ENCODE measurements at places on chromosomes 5 and 9.

DNA sequence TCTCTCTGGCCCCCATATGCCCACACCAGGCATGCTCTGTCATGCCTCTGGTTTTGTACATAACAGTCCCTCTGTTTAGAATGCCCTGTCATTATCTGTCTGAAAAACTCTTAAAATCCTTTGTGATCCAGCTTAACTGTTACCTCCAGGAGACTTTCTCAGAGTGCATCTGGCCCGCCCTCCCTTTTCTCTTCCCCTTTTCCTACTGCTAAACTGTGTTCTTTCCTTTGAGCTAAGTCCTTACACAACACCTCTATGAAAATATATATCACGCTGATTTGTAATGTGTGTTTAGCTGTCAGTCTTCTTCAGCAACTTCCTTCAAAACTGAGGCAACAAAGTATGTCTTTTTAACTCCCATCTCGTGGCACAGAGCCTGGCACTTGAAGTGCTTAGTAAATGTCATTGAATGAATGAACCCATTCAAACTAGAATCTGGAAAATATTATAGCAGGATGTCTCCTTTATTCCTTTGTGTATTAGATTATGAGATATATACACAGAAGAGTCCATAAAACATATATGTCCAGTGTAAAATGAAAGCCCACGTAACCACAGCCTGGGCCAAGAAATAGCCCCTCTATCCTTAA lies 166.2 kb upstream of the KLF9 start:
- DNase-seq: peak; percentile 32

- DNase-seq: peak; percentile 51
Observed at GRCh38 chr5:52825826-52826225, 38.1 kb downstream of the ITGA1 start.

DNA sequence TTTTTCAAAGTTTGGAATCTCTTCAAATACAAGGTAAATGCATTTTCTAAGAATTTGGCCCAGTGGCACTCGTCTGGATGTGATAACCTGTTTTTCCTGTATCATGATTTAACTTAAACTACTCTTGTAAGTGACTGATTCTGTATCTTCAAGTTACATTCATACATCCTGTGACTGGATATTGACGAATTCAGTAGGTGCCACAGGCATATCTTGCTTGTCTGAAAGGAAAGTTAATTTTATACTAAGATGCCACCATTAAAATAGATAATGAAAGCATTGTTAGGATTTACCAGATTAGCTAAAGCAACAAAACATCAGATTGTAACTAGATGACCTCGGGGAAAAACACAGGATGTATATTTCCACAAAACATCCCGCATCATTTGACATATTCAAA lies 175.3 kb upstream of the ZNF608 start:
- no peak for DNase-seq

DNA sequence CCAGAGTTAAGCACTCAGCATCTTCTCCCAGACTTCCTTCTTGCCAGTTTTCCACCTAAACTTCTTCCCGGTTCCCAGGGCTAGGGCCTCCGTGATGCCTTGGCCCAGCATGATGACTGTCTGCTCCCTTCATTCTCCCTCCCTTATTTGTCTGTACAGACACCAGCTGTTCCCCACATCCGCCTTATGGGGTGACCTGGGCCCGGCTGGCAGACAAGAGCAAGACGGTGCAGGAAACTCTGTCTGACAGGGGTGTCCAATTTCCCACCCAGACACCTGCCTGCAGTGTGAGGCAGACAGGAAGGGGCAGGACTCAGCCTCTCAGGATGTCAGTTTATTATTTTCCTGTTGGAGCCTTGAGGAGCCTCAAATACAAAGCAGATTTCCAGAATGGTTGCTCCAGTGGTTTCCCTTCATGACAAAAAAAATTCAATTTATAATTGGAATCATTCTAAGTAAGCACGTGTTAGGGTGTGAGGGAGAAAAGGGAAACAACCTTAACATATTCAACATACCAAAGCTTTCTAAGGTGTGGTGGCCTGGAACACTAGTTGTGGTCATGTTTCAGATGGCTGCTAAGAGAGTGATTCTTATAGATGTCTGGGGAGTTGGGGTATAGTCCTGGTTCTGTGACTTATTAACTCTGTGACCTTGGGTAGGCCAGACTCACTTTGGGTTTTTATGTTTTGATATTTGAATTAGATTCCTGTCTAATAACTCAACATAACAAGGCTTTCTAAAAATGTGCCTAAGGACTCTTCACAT lies 234.5 kb downstream of the PAPPA start:
- no peak for DNase-seq

- DNase-seq: no peak
Observed at GRCh38 chr5:166625210-166625865, 1666.1 kb upstream of the WWC1 start.

DNA sequence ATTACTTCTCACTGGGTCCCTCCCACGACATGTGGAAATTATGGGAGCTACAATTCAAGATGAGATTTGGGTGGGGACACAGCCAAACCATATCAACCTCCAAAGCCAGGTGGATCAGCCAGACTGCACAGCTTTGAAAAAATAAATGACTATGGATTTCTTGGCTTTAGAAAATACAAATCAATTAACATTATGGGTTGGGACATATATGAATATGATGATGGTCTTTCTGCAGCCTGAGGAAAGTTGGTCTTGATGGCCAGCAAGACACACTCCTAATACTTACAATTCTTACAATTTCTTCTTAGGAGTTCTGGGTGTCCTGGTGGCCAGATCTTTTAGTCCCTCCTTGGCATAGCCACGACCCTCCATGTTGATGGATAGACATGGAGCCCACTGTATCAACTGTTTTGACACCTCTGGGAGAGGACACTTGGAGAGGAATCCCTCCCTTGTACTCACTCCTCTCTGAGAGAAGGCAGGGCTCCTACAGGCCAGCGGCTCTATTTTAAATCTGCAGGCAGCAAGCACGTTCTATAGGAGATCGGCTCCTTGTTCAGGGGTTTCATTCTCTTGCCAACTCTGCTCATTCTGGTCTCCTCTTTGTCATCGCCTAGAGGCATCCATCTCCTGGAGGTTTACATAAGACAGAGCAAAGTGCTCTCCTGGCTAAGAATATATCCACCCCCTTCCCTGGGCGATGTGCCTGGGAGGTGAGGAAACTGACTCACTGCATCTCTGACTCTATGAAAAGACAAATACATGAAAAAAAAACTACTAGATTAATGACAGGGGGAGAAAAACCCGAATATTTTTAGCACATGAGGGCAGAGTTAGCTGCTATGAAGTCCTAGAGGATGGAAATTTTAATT lies 145.9 kb downstream of the CARTPT start:
- no peak for DNase-seq

GRCh38 chr5:83900306-83900705 lies 179.7 kb upstream of the HAPLN1 start:
- no peak for DNase-seq

- no peak for DNase-seq
Observed at GRCh38 chr5:174606646-174607045, 117.7 kb upstream of the MSX2 start.

- DNase-seq: no peak
Observed at GRCh38 chr5:4065472-4066320, 470.1 kb downstream of the IRX1 start.

DNA sequence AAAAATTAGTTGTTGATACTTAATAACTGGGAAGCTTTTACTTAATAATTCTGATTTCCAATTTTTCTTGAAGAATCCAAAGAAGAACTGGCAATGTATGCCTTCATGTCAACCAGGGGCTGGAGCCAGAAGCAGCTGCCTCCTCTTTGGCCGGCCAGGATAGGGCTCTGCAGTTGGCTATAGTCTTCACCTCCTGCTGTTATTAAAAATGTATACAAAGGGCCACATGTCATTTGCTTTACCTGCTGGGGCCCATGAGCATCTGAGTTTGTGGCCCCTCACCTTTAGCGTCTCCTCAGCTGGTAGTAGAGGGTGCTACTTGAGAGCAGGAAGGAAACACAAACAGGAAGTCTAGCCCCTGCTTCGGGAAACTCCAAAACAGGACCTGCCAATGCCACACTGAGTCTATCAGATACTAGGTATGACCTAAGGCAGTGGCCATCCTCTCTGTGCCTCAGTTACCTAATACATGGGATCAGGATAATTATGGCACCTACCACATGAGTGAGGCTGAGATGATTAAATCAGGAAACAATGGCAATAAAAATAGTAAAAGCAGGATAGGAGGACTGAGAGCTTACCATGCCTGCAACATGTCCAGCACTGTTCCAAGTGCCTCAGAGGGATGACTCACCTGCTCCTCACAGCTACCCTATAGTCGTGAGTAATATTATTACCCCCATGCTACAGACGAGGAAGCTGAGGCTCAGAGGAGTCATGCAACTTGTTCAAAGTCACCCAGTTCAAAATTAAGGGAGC lies 21.3 kb downstream of the CCDC69 start:
- peak; percentile 35 for DNase-seq

- peak; percentile 84 for DNase-seq
Observed at GRCh38 chr5:146340260-146341081, 1.8 kb downstream of the POU4F3 start.

- DNase-seq: peak; percentile 77
Observed at GRCh38 chr5:172150514-172151425, 37.3 kb downstream of the STK10 start.

GRCh38 chr5:154881986-154882385 lies 23.6 kb downstream of the CNOT8 start:
- no peak for DNase-seq

DNA sequence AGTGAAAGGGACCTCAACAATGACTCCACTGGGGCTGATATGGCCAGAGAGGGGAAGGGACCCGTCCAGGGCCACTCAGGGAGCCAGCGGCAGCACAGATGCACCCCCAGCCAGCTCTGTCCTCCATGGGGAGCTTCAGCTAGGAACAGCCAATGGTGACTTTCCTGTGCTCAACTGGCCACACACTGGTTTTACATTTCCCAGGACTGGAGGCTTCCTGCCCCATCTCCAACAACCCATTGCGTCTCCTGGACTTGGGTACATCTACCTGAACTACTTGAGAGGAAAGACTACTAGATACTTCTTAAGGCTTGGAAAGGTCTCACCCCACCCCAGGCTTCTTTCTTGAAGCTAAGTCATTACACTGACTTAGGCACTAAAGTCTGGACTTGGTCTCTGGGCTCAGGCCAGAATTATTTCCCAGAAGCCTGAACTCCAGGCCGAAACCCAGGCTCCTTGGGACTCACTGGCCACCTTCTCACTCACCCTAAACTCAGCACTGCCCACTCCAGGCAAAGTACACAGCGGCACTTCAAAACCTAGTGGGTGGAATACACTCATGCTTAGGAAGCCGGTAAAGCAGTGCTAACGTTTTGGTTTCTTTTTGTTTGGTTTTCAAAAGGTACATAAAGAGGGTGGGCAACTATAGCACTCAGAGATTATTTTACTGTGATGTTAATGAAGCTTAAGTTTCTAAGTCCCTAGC lies 1.5 kb downstream of the IGFBPL1 start:
- no peak for DNase-seq

DNA sequence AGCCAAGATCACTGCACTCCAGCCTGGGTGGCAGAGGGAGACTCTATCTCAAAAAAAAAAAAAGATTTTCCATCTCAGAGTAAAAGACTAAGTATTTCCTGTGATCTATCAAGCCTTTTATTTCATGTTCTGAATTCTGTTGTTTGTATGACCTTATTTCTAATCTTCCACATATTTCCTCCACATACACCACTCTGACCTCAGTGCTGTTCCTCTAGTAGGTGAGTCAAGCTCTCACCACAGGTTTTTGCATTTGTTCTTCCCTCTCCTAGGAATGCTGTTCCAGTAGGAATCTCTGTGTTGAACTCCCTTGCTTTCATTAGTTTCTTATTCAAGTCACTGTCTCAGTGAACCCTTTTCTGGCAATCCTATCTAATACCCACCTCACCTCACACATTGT lies 68.1 kb downstream of the INVS start:
- no peak for DNase-seq

- peak; percentile 59 for DNase-seq
Observed at GRCh38 chr5:136016945-136017530, 11.8 kb upstream of the TGFBI start.

- no peak for DNase-seq
Observed at GRCh38 chr5:3127423-3127911, 376.0 kb upstream of the IRX2 start.

GRCh38 chr9:4666042-4666699 lies at the start of gene SPATA6L:
Gene SPATA6L (minus strand): TSS chr9:4666480. CDS start chr9:4666250, 230 bp downstream.
- DNase-seq: peak; percentile 77

DNA sequence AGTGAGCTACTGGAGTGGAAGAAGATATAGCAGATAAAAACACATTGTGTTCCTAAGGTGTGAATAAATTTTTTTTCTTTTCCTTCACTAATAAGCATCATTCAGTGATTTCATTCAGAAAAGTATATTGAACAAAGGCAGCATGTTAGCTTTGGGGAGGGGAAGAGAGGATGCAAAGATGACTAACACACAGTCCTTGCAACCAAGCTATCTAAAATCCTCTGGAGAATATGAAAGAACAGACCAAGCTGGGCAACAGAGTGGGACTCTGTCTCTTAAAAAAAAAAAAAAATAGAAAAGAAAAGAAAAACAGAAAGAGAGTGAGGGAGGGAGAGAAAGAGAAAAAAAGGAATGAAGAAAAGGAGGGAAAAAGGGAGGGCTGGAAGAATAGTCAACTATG lies 22.3 kb upstream of the OMD start:
- no peak for DNase-seq

DNA sequence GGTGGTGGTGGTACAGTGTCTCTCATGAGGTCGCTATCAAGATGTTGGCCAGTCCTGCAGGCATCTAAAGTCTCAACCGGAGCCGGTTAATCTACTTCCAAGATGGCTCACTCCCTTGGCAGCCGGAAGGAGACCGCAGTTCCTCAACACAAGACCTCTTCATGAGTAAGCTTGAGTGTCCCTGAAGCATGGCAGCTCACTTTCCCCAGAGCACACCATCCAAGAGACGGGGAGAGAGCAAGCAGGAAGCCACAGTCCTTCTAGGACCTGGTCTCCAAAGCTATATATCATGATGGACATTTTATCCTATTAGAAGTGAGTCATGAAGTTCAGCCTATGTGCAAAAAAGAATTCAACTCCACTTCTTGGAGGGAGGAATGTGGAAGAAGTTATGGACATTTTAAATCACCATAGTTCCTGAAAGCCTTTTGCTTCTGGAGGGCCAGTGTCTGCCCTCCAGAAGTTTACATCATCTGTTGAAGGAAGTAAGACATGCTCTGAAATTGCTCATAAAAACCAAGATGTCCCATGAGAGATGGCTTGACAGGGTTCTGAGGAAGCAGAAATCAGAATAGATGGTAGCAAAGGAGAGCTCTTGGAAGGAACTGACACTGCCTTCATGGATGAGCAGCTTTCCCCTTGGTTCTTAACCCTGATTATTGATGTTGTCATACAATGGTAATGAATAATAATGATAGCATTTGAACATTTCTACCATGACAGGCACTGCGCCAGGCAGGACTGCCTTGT lies 21.3 kb downstream of the GALNT10 start:
- DNase-seq: no peak

DNA sequence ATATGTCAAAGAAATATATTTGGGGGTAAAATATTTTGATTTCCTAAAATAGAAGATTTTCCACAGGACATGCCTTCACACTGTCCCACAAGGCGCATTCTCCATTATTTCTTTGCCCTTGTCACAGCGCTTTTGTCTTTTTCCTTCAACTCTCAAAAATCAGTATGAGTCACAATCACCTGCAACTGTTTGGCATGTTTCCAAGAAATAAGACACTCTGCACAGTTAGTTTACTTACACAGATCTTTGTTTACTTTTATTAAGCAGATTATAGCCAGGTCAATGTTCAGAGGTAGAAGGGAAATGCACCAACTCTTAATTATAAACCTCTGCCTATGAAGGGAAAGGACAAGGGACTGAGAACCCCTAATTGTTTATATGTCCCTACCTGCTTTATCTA lies 9.5 kb downstream of the CEMIP2 start:
- peak; percentile 62 for DNase-seq

Data from hematopoietic multipotent progenitor cell treated with erythropoietin and hydrocortisone succinate and interleukin-3 and kit ligand, for 6 days (in vitro differentiated cells).